Aorta (tissue), 5 donors: ENCODE measurements at places on chromosomes 7 and 10. TPM values are rescaled to one million over a fixed set of nuclear protein-coding genes. Genes with fewer than 3 reads are reported as not detected.

DNA sequence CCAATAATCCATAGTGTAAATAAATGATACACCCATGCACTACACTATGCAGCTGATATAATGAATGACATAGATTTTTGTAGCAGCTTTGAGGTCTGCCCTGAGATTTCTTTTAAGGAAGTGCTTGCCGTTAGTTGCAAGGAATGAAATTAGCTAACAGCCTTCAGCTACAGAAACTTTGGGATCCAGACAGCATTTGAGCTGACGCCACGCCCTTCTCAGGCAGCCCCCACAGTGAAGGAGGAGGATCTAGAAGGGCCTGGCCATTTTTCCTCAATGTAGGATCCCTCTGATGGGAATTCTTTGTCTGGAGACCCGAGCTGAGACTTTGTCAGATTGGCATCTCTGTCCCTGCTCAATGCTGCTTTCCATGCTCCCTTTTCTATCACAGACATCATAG, 6.1 kb upstream of the PDK4 start:
- no peak for DNase-seq

DNA sequence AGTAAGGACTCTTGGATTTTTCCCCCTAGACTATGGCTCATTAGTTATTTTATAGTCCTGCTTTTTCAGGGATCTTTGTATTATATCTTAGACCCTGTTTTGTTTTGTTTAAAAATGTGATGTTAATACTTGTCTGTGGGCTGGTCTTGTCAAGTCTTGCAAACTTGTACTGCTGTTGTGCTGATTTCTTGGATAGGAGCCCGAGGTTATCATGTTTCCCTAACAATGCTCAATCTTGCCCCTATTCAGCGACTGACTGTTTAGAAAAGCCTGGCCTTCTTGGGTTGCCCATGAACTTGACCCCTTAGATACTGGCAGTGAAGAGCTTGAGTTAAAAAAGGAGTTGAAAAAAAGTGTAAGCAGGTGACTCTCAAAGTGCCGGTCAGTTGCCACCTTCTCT, 115.7 kb downstream of the KIAA1217 start:
- no peak for DNase-seq

DNA sequence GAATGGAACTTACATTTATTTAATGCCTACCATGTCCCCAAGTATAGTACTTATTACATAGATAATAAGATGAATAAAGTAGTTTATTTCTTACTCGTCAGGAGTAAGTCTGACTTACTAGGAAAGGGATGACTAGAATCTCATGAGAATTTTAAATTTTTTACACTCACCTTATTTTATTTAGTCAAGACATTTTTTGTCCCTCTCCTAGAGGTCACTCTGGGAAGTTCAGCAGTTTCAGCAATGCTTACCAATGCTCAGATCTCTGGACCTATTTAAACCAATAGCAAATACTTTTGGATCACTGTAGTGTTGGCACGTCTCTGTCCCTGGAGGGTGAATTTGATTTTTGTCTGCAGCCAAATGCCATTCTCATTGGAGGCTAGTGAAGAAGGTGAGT, 10.7 kb upstream of the ACTA2 start:
- DNase-seq: no peak

DNA sequence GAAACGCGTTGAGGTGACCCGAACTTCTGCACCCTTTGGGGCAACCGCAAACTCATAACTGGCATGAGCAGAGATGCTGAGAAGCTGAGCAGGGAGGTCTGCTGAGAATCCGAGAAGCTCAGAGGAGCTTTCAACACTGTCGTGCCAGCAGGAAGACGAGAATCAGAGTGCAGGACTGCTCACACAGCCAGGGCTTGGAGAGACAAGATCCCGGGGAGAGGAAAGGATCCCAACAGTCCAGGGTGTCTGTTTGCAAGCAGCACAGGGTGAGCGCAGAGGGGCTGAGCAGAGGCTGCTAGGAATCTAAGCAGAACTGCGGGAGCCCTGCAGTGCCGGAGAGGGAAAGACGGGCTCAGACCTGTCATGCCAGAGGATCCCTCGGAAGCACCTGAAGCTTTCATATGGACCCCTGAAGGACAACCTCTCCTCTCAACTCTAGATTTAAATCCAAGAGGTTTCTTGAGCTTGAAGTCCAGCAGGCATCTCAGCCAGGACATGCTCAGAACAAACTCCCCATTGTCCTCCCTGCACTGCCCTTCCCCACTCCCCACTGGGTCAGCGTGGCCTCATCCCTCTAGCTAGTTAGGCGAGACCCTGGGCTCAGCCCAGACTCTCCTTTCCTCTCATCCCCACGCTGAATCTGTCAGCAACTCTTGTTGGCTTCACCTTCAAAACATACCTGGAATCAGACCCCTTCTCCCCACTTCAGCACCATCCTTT, 40.7 kb downstream of the FOXL3 start:
- peak; percentile 61 for DNase-seq

The C10orf143 gene
- 1.9 TPM for total RNA-seq

The RAB19 gene
- total RNA-seq: not detected
